ENCODE measurements at places on chromosomes 1 and 21.
A peak's percentile ranks its signal among the peaks of the same experiment; 100 is the strongest.

- DNase-seq = peak; percentile 82
These were observed 57.3 kb downstream of the NKAIN1 start for GRCh38 chr1:31182352-31182751.

DNA sequence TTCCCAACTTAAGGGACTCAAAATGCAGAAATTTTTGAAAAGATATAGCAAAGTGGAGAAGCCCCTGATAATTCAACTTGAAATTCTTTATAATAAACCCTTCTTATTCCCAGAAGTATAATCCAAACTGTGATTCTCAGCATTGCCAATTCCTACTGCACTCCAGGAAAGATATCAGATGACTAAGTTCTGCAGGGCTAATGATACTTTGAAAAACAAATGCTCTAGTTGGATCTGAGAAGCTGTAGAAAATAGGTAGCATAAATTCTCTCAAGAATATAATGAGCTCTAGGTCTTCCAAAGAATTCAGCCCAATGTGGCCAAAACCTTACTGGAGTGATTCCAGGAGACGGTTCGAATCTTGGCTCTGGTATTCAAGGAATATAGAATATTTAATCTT is 294.0 kb upstream of the PTBP2 start:
- DNase-seq = no peak

- no peak for DNase-seq
These were observed at the start of gene ANGPTL7 for GRCh38 chr1:11188858-11189451. Gene ANGPTL7, plus strand, starts transcription at chr1:11189355. Its CDS starts 225 bp downstream, at chr1:11189580.

- peak; percentile 55 for DNase-seq
These were observed 6.7 kb upstream of the WNT2B start for GRCh38 chr1:112501810-112502641.

- no peak for DNase-seq
These were observed 180.6 kb upstream of the JUN start for GRCh38 chr1:58964428-58964827.

GRCh38 chr1:98490099-98490498 is 171.4 kb upstream of the SNX7 start:
- DNase-seq = no peak

GRCh38 chr1:170729225-170730002 is 65.5 kb downstream of the PRRX1 start:
- DNase-seq = no peak

- peak; percentile 18 for DNase-seq
These were observed 180.8 kb downstream of the C1orf21 start for GRCh38 chr1:184567637-184568036.

GRCh38 chr1:215667761-215668160 is 100.7 kb downstream of the KCTD3 start:
- no peak for DNase-seq

DNA sequence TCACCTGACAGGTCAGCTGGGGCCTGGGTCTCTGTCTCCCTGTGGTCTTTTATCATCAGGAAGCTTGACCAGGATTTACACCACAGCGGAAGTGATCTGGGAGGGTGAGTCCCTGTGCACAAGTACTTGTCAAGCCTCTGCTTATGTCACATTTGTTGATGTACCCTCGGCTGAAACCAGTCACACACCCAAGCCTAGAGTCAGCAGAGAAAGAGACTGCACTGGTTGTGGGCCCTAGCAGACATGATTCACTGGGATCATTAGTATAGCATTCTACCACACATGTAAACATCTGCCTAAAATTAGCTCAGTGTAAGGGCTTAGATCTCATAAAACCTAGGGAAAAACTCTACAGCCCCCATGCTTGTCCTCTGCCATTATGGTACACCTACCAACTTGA is 79.3 kb upstream of the LAMC2 start:
- DNase-seq = no peak

- peak; percentile 33 for DNase-seq
These were observed 38.8 kb upstream of the RASAL2 start for GRCh38 chr1:178055093-178055492.

GRCh38 chr1:1273512-1274298 is at the start of gene UBE2J2:
Gene UBE2J2, minus strand, starts transcription at chr1:1273854. Its CDS starts 5,862 bp downstream, at chr1:1267992.
- peak; percentile 95 for DNase-seq

GRCh38 chr1:234774971-234775370 is 165.0 kb upstream of the IRF2BP2 start:
- no peak for DNase-seq

GRCh38 chr1:224592636-224593582 is 23.2 kb upstream of the CNIH3 start:
- peak; percentile 75 for DNase-seq

- peak; percentile 10 for DNase-seq
These were observed 74.6 kb upstream of the PDC start for GRCh38 chr1:186535388-186536133.

- no peak for DNase-seq
These were observed 28.1 kb upstream of the KDM4A start for GRCh38 chr1:43621861-43622260.

GRCh38 chr1:14756589-14757285 is 158.3 kb downstream of the KAZN start:
- no peak for DNase-seq

DNA sequence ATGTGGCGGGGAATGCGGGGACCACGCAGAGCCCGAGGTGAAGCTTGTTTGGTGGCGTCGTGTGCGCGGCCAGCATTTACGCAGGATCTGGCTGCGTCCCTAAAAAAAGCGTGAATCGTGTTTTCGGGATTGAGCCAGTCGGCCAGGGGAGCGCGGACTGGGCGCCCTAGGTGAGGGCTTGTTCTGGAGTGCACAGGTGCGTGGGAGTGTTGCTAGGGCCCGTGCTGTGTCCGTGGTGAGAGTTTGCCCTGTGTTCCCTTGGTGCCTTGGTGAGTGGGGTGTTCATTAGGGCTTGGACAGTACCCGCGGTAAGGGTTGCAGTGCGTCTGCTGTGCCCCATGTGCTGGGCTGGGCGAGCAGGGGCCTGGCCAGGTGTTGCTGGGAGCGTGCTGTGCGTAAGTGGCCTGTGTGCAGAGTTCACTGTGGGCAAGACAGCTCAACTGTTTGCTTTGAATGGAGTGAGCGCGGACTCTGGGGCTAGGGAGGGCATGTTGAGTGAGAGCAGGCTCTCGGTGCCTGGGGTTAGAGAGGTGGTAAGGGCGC is 673 bp downstream of the CD46 start:
- DNase-seq = peak; percentile 61

GRCh38 chr1:62285984-62286785 is 33.0 kb downstream of the KANK4 start:
- no peak for DNase-seq

DNA sequence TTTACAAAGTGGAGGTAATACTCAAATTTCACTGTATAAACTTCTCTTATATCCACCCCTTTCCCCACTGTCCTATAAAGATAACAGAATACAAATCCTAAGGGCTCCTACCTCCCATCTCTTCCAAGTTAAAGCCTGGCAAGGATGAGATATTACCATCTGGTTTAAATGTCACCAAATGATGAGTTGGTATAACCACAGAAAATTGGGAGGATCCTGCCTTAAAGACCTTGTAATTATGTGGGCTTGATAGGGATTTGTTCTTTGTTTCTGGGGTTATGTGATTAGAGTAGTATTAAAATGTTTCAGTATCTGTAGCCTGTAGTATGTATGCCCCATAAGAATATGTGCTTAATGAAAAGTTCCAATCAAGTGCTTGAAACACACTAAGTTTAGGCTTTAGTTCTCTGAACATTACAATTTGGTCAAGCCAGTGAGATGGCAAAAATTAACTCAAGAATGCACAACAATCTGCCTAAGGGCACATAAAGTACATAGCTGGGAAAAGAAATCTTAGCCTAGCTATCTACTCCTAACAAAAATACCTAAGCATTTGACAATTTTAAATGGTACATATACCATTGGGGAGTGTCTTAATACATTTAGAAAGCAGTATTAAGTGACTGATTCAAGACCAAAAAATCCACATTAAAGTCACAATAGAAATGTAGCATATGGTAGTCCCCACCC is 14.0 kb downstream of the KDM5B start:
- peak; percentile 44 for DNase-seq

DNA sequence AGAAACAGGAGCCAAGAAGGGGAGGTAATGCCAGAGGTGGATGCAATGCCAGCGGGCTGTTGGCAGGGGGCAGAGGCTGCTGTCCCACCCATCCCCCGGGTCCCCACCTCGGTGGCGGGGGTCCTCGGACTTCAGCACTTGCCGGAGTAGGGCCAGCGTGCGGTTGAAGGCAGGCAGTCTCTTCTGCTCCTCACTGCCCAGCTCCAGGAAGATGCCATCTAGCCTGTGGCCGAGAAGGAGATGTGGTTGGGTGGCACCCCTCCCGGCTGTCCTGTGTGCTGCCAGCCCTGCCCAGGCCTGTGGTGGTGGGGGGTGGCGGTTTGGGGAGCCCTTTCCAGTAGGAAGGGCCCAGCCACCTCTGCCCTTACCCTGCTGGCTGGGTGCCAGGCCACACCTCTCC is 13.5 kb downstream of the TTC22 start:
- DNase-seq = no peak

DNA sequence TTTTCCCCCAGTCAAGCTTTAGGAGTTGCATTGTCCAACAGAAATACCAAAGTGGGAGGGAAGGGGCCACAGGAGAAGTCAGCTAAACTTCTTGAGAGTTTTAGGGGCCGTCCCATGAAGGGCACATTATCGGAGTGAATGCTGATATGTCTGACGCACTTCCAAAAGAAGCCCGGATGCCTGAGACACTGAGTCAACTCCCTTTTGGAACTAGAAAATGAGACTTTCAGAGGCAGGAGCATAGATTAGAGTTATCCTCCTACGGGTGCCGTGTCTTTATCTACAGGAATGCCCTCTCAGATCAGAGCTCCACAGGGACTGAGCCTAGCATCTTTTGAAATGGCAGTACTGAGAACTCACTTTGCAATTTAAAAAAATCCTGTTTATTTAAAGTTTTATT is 13.1 kb downstream of the ACTN2 start:
- DNase-seq = no peak

DNA sequence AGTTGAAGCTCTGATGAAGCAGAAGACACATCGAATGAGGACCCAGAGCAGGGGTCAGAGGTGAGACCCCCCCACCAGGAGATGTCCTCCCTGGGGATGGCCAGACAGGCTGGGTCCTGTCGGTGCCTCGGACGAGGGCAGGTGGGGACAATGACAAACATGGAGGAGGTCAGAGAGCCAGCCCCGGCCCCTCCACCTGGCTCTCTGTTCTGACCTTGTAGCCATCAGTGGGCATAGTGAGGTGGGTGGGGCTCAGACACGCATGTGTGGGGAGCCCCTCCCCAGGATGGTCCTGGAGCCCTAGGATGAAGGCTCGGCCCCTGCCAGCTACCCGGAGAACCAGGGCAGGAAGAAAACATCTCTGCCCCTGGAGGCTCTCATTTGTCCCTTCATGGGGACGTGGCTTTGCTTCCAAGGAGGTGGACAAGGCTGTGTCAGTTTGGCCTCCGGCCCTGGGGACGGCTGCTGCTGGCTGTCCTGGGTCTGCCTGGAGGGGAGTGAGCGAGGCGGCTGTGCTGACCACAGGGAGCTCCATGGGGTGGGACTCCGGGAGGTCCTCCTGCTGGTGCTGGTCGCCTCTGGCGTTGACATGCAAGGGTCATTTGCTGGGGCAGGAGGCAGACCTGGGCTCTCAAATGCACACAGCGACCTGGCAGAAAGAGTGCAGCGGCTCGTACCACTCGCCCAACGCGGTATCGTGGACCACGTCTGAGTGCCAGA is 2.6 kb downstream of the KRTAP10-6 start:
- DNase-seq = no peak

GRCh38 chr1:94654031-94654430 is 112.5 kb upstream of the F3 start:
- DNase-seq = no peak

GRCh38 chr1:59730759-59731478 is 83.8 kb upstream of the HOOK1 start:
- peak; percentile 65 for DNase-seq

GRCh38 chr1:157132616-157133167 is 5.5 kb downstream of the ETV3 start:
- peak; percentile 45 for DNase-seq

GRCh38 chr21:37227071-37228002 is 39.8 kb downstream of the VPS26C start:
- no peak for DNase-seq

DNA sequence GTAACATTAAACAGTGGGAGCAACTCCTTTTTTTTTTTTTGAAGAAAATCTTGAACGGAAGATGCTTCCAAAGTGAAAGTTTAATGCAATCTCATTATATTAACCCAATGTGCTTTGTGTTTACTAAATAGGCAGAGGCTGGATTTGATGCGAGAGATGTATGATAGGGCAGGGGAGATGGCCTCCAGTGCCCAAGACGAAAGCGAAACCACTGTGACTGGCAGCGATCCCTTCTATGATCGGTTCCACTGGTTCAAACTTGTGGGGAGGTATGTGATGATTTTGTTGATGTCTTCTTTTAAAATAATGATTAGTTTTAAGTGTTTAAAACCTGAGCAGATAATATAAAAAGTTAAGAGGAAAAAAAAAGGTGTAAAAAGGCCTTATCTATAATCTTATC is 74.2 kb upstream of the PGD start:
- no peak for DNase-seq

DNA sequence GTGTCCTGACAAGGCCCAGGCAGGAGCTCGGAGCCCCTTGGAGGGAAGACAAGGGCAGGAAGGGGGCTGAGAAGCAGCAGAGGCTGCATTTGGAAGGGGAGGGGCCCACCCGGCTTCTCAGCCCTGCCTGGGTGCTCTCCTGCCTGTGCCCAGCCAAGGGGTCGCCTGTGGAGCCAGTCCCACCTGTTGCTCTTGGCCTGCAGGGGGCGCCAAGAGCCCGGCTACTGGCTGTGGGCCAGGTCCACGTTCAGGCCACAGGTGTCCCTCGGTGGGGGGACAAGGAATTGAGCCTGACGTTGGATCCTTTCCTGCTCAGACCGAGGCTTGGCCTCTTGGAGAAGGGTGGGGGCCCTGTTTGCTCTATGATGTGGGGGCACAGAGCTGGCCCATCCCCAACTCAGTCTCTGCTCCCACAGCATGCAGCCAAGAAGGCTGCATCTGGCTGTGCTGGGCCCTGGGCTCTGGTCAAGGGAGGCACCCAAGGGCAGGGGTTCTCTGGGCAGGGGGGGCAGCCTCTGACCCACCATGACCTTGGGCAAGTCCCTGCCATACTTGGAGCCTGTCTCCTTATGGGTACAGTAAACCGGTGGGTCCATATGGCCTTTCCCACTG is 10.9 kb downstream of the WNT4 start:
- peak; percentile 73 for DNase-seq

DNA sequence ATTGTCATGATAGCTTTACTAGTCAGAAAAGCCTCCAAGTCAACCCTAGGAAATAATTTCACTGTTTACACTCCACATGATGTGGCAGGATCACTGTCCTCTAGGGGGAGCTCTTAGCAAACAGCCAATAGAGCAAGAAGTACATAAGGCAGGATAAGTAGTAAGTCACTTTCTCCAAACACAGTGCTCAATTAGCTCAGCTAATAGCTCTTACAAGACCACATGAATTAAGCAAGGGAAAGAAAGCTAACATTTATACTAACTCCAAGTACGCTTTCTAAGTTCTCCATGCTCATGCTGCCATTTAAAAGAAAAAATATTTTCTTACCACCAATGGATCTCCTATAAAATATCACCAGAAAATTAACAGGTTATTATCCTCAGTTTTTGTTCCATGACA is 66.9 kb upstream of the LRIF1 start:
- DNase-seq = peak; percentile 76

GRCh38 chr1:33312413-33312749 is 8.5 kb downstream of the A3GALT2 start:
- DNase-seq = no peak

- no peak for DNase-seq
These were observed 148.2 kb downstream of the DISC1 start for GRCh38 chr1:231774719-231775335.

- DNase-seq = peak; percentile 22
These were observed 8.0 kb downstream of the KIAA1614 start for GRCh38 chr1:180920702-180921101.

GRCh38 chr21:36194024-36194423 is 37.4 kb downstream of the DOP1B start:
- no peak for DNase-seq
